ENCODE measurements at places on chromosomes 3 and 15.

GRCh38 chr15:89301304-89302089 is 33.1 kb downstream of the POLG start:
- no peak for DNase-seq

- DNase-seq: no peak
Observed at GRCh38 chr3:167941234-167941995, 154.3 kb downstream of the GOLIM4 start.

DNA sequence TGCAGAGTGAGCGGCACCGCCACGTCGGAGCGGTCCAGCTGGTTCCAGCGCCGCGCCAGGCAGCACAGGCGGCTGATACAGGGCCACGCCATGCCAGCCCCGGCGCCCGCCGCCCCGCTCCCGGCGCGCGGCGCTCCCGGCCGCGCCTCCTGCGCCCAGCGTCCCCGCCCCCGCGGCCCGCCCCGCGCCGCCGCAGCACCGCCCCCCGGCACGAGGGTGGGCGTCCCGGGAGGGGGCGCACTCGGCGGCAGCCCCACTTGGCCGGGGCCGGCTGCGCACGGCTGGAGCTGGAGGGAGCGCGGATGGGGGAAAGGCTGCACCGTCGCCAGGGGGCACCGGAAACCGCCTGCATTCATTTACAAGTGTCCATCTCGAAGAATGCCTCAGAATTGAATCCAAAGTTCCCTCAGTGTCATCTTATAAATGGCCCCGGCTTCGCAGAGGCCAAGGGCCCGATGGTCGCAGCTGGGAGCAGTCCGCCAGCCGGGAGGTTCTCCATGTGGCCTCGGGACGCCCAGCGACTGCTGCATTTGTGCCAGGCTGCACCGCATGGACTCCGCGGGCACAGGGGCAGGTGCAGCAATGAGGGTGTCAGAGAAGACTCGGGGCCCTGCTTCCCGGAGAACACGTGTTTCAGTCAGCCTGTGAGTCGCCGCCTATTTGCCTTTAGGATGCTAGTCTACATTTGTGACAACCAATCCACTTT is at the start of gene MAP6D1:
Gene MAP6D1, minus strand, starts transcription at position 122 of the 706 bp plus-strand sequence. Its CDS starts 30 bp downstream, at position 92.
- DNase-seq: peak; percentile 86

- DNase-seq: no peak
Observed at GRCh38 chr3:143810953-143811265, 37.4 kb downstream of the SLC9A9 start.

- DNase-seq: no peak
Observed at GRCh38 chr3:14235912-14236295, 57.3 kb downstream of the LSM3 start.

DNA sequence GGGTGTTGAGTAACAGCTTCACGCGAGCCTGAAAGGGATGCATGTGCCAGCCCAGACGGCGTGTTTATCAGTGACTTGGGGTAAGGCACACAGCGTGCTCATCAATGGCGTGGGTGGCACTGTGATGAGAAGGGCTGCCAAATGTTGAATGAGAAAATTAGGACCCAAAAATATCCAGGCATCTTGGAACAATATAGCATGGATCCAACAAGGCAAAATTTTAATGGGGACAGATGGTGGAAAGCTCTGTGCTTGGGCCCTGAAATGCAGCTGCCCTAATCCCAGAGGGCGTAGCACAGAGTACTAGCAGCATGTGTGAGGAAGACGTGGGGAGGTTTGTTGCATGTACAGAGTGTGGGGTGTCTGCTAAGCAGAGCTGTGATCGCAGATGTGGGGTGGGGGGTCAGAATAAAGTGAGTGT is 48.9 kb downstream of the SSUH2 start:
- DNase-seq: no peak

GRCh38 chr3:127234778-127235177 is 41.8 kb downstream of the PRR23E start:
- DNase-seq: no peak

DNA sequence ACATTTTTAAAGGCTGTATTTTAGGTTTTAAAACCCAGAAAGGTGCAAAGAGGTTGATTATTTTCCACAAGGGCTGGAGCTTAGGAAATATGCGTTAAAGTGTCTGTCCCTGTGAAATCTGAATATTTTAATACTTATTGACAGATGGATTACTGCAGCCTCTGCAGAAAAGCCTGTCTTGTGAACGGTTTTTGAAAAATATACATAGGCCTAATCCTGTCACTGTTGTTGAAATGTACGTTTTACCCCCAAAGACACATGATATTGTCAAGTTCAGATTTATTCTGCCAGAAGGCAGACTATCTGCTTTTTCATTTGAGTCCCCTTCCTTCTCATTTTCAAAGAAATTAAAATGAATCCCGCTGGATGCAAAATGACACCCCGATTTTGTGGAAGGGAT is 2.2 kb upstream of the BCL6 start:
- no peak for DNase-seq
